ENCODE measurements at places on chromosomes 11 and 22.

DNA sequence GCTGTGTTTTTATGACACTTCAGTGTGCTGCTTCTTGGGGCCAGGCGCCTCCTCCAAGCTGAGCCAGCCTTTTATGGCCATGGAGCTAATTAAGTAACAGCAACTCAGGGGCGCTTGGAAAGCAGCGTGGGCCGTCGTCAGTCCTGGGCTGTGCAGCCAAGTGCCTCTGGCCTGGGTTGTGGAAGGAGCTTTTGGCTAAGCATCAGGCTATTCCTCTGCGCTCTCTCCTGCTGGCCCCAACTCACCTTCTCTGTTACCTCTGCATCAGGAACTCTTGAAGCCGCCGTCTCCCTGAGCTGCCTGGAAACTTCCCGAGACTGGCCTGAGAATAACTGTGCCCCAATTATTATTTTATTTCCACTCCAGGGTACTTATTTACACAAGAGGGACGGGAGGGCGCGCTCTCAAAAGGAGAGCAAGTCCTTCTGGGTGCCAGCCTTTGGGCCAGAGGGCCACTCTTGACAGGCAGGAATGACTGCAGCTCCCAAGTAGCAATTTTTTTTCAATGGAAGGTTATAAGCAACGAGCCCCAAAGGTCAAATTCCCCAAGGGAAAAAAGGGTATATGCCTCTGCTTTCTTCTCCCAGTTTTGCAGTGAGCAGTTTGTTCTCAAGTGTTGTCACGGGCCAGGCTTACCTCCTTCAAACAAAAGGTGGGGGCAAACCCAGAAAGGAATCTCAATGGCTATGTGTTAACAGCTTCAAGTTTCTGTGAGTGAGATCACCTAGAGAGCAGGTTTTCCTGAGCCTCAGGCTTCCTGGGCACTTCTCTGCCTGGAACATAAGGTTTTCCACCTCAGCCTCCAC is 38.5 kb upstream of the NAV2 start:
- DNase-seq, result no peak

DNA sequence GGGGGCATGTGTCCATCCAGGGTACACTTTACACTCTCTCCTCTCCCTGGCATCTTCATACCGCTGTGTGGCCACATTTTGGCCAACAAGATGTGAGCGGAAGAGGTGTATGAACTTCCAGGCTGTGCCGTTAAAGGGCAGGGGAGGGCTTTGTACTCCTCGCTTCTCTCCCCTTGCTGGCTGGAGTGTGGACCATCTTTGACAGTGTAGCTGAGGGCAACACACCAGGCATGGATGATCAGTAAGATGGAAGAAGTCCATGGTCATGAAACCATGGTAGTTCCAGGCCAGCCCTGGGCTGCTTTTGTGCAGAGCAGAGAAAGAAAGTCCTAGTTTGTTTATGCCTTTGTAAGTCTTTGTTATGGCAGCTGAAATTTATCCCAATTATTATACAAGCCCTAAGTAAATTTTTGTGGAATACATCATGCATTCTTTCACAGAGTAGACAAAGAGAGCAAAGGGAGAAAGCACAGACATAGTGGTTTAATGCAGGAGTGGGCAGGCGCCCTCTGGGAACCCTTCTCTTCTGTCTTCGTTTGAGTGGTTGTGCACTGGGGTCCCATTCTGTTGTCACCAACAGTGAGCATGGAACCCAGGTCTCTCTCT is 70.4 kb downstream of the FBXO7 start:
- DNase-seq, result no peak

DNA sequence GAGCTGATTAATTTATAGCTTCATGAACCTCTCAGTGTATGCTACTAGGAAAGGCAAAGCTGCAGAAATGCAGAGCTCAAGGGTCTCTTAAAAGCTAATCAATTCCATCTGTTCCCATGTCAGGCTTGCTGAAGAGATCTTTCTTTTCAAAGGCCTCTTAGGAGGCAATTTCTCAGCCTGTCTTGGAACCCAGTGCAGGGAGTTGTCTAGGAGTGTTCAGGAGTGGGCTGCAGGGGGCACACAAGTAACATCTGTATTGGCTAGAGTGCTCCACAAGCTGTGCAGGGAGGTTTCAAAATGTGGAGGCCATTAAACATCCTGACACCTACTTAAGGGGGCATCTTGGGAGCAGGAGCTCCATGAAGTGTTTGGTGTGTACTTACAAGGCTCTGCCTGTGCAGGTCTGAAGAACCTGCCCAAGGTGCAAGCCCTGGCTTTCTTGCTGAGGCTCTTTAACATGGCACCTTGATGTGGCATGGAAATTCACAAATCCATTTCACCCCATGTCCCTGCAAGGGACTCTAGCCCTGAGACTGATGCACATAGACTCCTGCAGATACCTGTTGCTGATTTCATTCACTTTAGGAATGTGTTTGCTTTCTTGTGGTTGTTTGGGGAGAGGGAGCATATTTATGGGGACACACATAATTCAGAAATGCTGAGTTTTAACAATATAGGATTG is 134.7 kb downstream of the ME3 start:
- no peak for DNase-seq

- DNase-seq, result peak; percentile 68
These were observed 23.1 kb downstream of the PTPN5 start for GRCh38 chr11:18768472-18768901.

DNA sequence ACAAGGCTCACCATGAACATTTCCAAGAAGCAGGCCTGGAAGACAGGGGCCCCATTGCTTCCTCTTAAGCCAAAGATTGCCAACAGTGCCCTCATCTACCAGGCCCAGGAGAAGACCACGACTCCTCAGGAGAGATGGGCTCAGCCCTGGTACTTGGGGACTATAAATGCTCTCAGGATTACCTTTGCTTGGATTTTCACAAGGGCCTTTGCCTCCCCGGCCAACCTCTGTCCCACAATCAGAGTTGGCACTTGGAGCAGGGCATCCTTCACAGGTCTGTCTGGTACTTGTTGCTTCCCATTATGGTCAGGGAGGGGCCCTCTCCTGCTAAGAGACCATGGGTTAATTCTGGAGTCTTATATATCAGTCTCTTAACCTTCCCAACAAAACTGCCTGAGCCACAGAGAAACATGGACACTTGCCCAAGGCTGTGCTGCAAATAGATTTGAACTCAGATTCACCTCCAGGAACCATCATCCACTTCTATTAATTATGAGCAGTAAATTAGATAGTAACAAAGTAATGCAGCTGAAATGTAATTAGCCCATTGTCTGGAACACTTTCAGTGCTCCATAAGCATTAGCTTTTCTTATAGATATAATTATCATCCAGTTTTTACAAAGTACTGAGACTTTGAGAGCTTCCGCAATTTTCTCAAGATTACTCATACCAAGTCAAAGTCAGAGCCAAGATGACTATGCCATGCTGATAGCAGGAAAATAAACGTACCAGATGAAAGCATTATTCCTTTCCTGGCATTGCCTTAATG is 33.5 kb downstream of the POU2AF3 start:
- DNase-seq, result no peak

- no peak for DNase-seq
These were observed 171.0 kb downstream of the BCR start for GRCh38 chr22:23351321-23351720.

DNA sequence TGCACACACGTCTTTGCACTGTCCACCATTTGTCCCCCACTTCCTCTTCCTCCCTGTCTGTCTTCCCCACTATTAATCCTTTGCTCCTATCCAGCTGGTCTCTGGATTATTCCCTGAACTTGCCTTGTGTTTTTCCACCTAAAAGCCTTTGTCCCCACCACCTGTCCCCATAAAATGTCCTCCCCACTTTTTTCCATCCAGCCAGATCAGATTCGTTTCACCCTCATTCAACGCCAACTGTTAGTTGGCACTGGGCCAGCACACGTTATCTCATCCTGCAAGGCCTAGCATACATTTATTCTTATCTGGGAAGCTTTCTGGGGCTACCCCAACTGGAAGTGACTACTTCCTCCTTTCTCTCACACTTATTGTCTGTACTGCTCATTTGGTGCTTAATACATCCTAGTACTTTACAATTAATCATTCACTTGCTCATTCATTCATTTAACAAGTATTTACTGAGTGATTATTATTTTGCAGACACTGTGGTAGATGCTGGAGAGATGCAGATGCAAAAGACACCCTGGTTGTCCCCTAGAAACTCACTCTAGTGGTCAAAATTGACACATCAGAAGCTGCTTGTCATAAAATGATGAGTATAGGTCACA is 96.2 kb downstream of the RASSF10 start:
- no peak for DNase-seq

DNA sequence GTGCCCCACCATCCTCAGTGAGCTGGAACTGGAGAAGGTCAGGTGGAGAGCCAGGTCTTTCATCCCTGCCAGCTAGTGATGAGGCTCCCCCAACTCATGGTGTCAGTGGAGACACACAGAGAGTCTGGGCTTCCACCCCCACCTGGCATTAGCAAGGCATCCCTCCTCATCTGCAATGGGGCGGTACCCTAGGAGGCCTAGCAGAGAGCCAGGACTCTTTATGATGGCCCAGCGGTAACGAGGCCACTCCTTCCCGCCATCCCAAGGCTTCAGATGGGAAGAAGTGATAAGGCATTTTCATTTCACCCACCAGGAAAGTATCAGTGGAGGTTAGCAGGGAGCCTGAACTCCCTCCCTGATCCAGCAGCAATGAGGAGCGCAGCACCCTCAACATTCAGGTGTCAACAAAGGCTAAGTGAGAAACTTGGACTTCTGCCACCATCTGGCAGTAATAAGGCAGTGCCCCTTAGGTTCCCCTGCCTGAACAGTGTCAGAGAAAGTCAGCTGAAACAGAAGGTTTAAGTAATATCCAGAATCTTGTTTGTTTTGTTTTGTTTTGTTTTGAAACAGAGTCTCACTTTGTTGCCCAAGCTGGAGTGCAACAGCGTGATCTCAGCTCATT is 40.5 kb upstream of the FBLN1 start:
- no peak for DNase-seq

- DNase-seq, result no peak
These were observed 1060.8 kb downstream of the OPCML start for GRCh38 chr11:132471466-132471865.

DNA sequence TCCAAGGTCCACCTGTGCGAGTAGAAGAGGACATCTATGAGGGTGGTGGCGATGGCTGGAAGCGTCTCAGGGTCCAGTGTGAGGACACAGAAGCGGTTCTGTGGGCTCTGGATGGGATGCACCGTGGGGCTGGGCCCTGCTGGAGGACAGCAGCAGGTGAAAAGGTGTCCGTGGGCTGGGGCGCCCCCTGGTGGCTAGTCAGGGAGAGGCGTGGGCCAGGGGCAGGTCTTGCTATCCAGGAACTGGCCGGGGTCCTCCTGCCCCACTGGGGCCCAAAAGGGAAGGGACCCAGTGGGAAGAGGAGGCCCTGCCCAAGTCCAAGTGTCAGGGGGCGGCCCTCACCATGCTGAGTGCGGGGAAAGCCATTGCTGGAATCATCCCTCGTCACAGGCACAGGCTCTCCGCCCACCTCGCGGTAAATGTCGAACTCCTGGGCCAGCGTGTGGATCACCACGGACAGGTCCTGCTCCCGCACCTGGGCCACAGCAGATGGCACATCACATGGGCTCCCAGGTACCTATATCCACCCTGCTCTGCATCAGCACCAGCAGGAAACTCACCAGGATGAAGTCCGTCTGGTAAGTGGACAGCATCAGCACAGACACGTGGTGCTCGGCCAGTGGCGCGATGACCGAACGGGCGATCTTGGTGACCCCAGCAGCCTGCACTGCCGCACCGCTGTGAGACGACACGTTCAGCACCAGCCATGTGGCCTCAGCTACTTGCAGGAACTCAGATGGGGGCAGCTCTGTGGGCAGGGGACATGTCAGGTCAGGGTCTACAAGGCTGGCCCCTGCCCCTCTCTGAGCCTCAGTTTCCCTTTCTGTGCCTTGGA is 2.3 kb downstream of the CASTOR1 start:
- peak; percentile 67 for DNase-seq

- no peak for DNase-seq
These were observed 52.2 kb downstream of the JAM3 start for GRCh38 chr11:134120921-134121526.

GRCh38 chr11:96314326-96315020 is 28.5 kb downstream of the MAML2 start:
- no peak for DNase-seq

GRCh38 chr11:33005175-33005574 is 10.5 kb upstream of the DEPDC7 start:
- DNase-seq, result no peak

DNA sequence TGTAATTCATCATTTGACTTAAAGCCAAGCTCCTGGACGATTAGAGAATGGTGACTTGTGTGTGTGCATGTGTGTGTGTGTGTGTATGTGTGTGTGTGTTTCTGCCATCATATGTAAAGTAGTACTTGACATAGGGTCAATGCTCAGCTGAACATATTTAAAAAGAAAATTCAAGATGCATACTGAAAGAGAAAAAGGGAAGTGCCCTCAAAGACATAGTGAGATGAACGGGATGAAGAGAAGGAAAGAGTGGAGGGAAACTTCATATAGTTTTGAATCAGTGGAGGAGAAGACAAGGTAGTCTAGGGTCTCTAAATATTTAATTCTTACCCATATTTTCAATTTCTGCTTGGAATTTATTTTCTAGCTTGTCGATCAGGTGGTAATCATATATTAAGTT is 4.0 kb downstream of the TCN1 start:
- no peak for DNase-seq

GRCh38 chr11:68335683-68336082 is 23.3 kb downstream of the LRP5 start:
- DNase-seq, result no peak

DNA sequence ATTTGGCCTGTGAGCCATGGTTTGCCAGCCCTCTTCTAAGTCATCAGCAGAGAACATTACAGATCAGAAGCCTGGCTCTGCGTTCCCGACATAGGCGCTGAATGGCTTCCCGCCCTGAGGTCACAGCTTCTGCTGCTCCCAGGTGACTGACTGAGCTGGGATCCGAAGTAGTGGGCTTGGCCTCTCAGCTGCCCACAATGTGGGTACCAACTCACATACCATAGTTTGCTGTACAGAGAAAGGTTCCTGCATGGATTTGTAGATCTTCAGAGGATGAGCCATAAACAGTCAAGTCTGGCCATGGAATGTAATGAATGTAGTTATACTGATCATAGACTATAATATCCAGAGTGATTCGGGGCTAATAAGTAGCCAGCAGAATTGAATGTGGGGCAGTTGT is 42.6 kb downstream of the TEAD1 start:
- DNase-seq, result no peak

DNA sequence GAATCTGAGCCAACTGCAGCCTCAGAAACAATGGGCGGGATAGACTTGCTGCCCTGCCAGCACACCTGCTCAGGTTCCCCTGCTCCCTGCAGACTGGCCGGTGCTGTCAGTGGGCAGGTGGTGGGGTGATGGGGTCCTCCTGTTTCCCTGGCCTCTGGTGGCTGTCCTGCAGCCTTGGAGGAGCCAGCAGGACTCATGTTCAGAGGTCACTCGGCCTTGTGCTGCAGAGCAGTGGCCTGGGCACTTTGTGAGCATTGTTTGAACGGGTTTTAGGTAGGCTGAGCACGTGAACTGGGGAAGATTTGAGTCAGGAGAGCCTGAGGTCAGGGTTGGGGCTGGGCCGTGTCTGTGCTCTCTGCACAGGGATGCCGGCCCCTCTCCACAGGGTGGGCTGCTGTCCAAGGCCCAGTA is 17.6 kb downstream of the PPIL2 start:
- DNase-seq, result no peak
